H1 (cell line): ENCODE measurements at places on chromosomes 11 and 22.
A peak's percentile ranks its signal among the peaks of the same experiment; 100 is the strongest.

- DNase-seq: no peak
- no peak overlapping the region for H3K27ac ChIP-seq
- H3K36me3 ChIP-seq: no peaks in the 10 kb centered on the region
- peaks cover 9% of the 10 kb centered on the region for H3K4me1 ChIP-seq
Measured at GRCh38 chr11:95284057-95285052, 53.4 kb upstream of the SESN3 start.

DNA sequence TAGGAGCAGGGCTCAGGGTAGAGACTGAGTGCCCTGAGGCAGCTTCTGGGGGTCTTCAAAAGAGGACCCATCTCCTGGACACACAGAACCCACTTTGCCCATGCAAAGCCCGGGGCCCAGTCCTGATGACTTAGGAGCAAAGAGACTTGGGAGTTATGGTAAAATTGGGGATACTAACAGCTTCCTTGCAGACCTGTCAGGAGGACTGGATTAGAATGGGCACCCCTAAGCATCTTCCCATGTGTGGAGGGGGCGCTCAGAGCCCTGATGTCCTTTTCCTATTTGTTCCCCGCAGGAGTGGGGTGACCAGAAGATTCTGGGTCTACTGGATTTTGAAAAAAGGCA, 100.0 kb downstream of the WNT7B start:
- peak; percentile 43 for DNase-seq
- no peak overlapping the region for H3K27ac ChIP-seq
- H3K36me3 ChIP-seq: no peaks in the 10 kb centered on the region

- no peak overlapping the region for H3K27ac ChIP-seq
- peaks cover 1% of the 10 kb centered on the region; the same call in 1 of the 2 replicates for H3K4me1 ChIP-seq
- no peak for DNase-seq
Measured at GRCh38 chr22:39684702-39685281, 114.2 kb downstream of the CACNA1I start.

GRCh38 chr11:75189911-75190310, 39.0 kb downstream of the SLCO2B1 start:
- no peaks in the 10 kb centered on the region for H3K36me3 ChIP-seq
- no peak for DNase-seq
- 0 out of 2 replicates have a peak, but pooled peaks cover 2% of the 10 kb centered on the region for H3K4me1 ChIP-seq
- no peak overlapping the region for H3K27ac ChIP-seq
- H3K27me3 ChIP-seq: no peaks in the 10 kb centered on the region
- no peak overlapping the region for H3K4me3 ChIP-seq

- H3K36me3 ChIP-seq: no peaks in the 10 kb centered on the region
- peaks cover 2% of the 10 kb centered on the region; the same call in 1 of the 2 replicates for H3K4me1 ChIP-seq
- no peaks in the 10 kb centered on the region; the same call in 1 of the 2 replicates for H3K27me3 ChIP-seq
- DNase-seq: no peak
- H3K4me3 ChIP-seq: no peak overlapping the region
- no peak overlapping the region for H3K27ac ChIP-seq
Measured at GRCh38 chr11:96259134-96259830, 83.7 kb downstream of the MAML2 start.

DNA sequence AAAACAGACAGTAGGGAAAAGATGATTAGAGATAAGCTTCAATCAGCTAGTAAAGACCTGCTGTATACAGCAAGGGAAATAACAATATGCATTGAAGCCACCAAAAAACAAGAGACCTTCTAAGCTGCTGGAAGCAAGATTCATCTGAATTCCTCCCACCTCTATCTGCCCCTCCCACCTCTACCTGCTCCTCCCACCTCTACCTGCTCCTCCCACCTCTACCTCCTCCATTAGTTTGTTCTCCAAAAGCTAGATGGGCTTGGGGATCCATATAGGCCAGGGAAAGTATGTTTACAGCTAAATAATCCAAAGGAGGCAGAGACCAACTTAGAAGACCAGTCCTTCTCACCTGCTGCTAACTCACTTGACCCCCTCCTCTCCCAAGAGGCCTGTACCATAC, 33.2 kb downstream of the PAK1 start:
- H3K27ac ChIP-seq: no peak overlapping the region
- H3K27me3 ChIP-seq: no peaks in the 10 kb centered on the region
- H3K4me3 ChIP-seq: no peak overlapping the region
- H3K4me1 ChIP-seq: no peaks in the 10 kb centered on the region; the same call in 1 of the 2 replicates
- no peaks in the 10 kb centered on the region for H3K36me3 ChIP-seq

DNA sequence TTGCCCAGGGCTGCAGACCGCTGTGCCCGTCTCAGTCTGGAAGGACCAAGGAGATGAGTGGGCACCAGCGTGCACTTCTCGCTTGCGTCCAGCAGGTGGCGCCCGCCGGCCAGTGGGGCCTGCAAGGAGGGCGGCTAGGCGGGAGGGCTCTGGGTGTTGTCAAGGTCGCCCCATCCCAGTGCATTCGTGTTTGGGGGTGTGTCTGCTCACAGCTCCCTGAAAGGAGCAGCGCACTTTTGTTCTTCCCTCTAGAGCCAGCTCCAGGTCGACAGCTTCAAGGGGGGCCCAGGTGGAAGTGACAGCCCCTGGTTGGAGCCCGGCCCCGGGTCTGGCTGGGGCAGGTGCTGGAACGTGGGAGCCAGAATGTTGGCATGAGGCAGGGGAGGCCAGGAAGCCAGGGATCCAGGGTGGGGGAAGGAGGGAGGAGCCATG, 23.4 kb upstream of the MPPED1 start:
- peak; percentile 97 for DNase-seq
- no peaks in the 10 kb centered on the region for H3K27me3 ChIP-seq
- no peak overlapping the region for H3K4me3 ChIP-seq

DNA sequence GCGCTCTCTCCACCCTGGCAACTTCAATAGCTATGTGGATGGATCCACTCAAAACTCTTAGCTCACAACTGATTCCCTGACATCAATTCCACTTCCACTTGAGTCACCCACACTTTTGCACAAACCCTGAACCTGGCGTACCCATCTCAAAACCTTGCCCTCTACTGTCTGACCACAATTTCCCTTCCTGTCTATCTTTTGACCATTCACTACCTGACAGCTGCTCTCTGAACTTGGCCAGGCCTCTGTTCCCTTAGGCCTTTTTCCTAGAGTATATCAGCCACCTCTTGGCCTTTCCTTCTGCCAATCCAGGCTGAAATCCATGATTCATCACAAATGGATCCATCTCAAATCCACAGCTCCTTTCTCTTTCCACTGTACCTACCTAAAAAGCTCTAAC, 106.0 kb downstream of the RPL27A start:
- no peak for DNase-seq
- H3K4me3 ChIP-seq: no peak overlapping the region
- H3K36me3 ChIP-seq: no peaks in the 10 kb centered on the region
- H3K27me3 ChIP-seq: no peaks in the 10 kb centered on the region
- no peaks in the 10 kb centered on the region for H3K4me1 ChIP-seq

DNA sequence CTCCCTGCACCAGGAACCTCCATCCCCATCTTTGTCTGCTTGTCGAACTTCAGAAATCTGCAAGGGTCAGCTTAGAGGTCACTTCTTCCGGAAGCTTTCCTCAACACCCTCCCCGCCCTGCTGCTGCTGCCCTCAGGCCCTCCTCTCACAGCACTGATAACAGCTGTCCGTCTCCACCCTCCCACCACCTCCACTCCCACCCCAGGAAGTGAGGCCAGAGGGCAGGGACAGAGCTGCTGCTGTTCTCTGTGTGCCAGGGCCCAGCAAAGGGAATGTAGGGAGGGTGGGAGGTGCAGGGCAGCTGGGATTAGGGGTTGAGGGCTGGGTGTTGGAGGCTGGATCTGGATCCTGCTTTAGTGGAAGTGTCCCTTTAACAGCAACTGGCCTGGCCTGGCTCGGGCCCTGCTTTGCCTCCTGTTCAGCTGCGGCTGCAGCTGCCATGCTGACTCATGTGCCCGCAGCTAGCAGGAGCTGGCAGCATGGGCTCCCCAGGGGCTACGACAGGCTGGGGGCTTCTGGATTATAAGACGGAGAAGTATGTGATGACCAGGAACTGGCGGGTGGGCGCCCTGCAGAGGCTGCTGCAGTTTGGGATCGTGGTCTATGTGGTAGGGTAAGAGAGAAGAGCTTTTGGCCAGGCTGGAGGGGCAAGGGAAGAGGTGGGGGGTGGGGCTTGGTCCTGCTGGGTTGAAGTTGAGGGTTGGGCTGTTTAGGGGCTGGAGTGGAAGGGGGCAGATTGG, at the start of gene P2RX6:
P2RX6 (plus strand) TSS at position 440 of the 740 bp plus-strand sequence; CDS start at position 450, 10 bp downstream.
- no peak within 1 kb of the TSS for H3K27ac ChIP-seq
- H3K4me3 ChIP-seq: peak within 1 kb of the TSS; percentile 67
- peaks cover 10% of the 10 kb centered on the region for H3K4me1 ChIP-seq
- no peaks in the 10 kb centered on the region for H3K36me3 ChIP-seq
- no peak for DNase-seq

DNA sequence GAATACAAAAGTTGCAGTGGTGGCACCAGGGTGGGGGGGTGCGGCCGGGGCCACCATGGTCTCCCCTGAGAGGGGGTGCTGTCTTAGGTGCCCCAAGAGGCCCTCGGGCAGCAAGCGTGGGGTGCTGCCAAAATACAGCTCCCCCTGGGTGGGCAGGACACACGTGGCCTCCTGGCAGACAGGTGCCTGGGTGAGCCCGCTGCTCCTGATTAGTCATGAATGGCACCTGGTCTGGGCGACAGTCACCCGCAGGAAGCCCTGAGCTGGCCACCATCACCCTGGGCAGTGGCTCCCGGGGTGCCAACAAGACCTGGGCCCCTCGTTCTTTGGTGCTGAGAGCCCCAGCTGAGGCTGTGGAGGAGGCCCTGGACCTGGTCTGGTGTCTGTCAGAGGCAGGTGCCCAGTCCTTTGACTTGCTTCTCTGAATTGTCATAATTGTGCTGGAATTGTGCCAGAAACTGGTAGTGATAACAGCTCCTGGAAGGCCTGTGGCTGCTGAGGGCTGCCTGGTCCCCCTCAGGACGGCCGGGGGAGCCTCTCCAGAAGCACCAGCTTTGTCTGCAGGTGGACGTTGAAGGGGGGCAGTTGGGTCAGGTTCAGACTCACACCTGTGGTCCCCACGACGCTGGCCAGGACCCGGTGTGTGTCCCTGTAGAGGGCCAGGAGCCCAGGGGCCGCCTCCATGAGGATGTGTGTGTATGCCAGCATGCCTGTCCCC, 14.8 kb downstream of the ALG12 start:
- no peaks in the 10 kb centered on the region for H3K27me3 ChIP-seq
- no peak overlapping the region for H3K4me3 ChIP-seq
- H3K36me3 ChIP-seq: peaks cover 17% of the 10 kb centered on the region; the same call in 1 of the 2 replicates
- DNase-seq: no peak
- no peaks in the 10 kb centered on the region for H3K4me1 ChIP-seq

DNA sequence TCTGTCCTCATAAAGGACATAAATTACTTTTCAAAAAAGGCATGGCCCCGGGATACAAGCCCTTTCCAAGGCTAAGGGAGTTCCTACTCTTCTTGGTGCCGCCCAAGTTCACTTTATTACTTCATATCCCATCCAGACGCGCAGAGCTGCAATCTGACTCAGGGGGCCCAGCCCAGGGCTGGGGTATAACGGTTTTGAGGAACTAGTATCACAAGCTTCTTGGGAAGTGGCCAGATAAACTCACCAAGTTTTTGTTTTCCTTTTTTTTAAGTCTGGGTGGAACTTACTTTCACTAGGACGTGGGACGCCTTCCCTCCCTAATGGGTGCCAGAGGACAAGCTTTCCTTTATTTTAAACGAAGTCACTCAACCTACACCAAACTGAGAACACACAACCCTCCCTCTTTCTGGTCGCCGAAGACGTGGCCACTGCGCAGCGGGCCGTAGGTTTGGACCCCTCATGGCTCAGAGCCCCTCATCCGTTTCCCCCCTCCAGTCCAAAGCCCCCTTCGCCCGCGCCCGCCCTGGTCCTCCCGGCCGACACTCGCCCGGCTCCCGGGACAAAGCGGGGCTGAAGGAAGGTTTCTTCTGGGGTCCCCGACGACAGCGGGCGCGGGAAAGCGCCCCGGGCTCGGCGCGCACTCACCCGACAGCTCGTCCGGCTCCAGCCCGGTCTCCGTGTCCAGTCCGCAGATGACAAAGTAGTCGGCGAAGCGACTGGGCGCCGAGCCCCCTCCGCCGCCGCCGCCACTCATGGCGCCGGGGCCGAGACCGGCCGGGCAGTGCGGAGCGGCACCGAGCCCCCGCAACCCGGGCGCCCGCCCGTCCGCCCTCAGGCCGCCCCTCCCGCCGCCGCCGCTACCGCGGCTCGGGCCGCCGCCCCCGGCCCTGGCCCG, 587 bp downstream of the DENND5A start:
- H3K36me3 ChIP-seq: no peaks in the 10 kb centered on the region
- peaks cover 4% of the 10 kb centered on the region for H3K4me1 ChIP-seq
- peak; percentile 70 for DNase-seq
- H3K27ac ChIP-seq: no peak overlapping the region; the same call in 1 of the 2 replicates

- H3K27me3 ChIP-seq: peaks cover 3% of the 10 kb centered on the region
- no peak for DNase-seq
- no peak overlapping the region for H3K27ac ChIP-seq
- H3K4me3 ChIP-seq: no peak overlapping the region
- no peaks in the 10 kb centered on the region for H3K36me3 ChIP-seq
Measured at GRCh38 chr11:15705891-15706290, 591.2 kb downstream of the INSC start.

- DNase-seq: no peak
- H3K27ac ChIP-seq: no peak overlapping the region
- no peaks in the 10 kb centered on the region for H3K4me1 ChIP-seq
- peaks cover 7% of the 10 kb centered on the region; the same call in 1 of the 2 replicates for H3K27me3 ChIP-seq
Measured at GRCh38 chr11:57432714-57433163, 5.8 kb upstream of the SLC43A3 start.

DNA sequence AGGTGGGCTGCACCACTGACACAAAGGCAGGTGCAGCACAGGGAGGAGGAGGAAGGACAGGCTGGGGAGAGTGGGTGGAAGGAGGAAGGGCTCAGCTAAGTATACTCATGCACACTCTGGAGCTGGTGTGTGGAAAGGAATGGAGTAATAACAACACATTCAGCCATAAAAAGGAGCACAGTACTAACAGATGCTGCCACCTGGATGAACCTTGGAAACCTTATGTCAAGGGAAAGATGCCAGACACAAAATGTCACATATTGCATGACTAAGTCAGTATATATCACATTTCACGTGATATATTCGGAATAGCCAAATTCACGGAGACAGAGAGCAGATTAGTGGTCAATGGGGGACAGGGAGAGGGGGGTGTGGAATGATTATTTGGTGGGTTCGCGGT, 389.6 kb upstream of the SYN3 start:
- H3K4me3 ChIP-seq: no peak overlapping the region
- no peaks in the 10 kb centered on the region for H3K4me1 ChIP-seq
- DNase-seq: no peak

GRCh38 chr11:58525037-58525614, 17.2 kb upstream of the OR5B21 start:
- no peak for DNase-seq
- no peaks in the 10 kb centered on the region for H3K36me3 ChIP-seq
- no peaks in the 10 kb centered on the region for H3K27me3 ChIP-seq
- no peaks in the 10 kb centered on the region for H3K4me1 ChIP-seq
- H3K27ac ChIP-seq: no peak overlapping the region
- H3K4me3 ChIP-seq: no peak overlapping the region

- no peak overlapping the region for H3K27ac ChIP-seq
- H3K4me3 ChIP-seq: no peak overlapping the region
- no peaks in the 10 kb centered on the region for H3K27me3 ChIP-seq
- DNase-seq: no peak
- no peaks in the 10 kb centered on the region for H3K4me1 ChIP-seq
- H3K36me3 ChIP-seq: no peaks in the 10 kb centered on the region; the same call in 1 of the 2 replicates
Measured at GRCh38 chr22:38228873-38229740, 27.3 kb downstream of the MAFF start.
